ENCODE measurements at places on chromosomes 16 and 17.
A peak's percentile ranks its signal among the peaks of the same experiment; 100 is the strongest.

GRCh38 chr16:53846971-53847370, 143.0 kb downstream of the FTO start:
- peaks cover 13% of the 10 kb centered on the region for H3K36me3 ChIP-seq
- no peak for DNase-seq
- no peak overlapping the region for H3K27ac ChIP-seq
- no peaks in the 10 kb centered on the region for H3K27me3 ChIP-seq
- H3K4me3 ChIP-seq, result no peak overlapping the region

- H3K27ac ChIP-seq, result no peak overlapping the region
- H3K4me1 ChIP-seq, result no peaks in the 10 kb centered on the region
- H3K27me3 ChIP-seq, result 0 out of 2 replicates have a peak, but pooled peaks cover 2% of the 10 kb centered on the region
- no peak overlapping the region for H3K4me3 ChIP-seq
- no peaks in the 10 kb centered on the region for H3K36me3 ChIP-seq
- DNase-seq, result no peak
Observed at GRCh38 chr17:7807206-7807605, 26.8 kb upstream of the KDM6B start.

DNA sequence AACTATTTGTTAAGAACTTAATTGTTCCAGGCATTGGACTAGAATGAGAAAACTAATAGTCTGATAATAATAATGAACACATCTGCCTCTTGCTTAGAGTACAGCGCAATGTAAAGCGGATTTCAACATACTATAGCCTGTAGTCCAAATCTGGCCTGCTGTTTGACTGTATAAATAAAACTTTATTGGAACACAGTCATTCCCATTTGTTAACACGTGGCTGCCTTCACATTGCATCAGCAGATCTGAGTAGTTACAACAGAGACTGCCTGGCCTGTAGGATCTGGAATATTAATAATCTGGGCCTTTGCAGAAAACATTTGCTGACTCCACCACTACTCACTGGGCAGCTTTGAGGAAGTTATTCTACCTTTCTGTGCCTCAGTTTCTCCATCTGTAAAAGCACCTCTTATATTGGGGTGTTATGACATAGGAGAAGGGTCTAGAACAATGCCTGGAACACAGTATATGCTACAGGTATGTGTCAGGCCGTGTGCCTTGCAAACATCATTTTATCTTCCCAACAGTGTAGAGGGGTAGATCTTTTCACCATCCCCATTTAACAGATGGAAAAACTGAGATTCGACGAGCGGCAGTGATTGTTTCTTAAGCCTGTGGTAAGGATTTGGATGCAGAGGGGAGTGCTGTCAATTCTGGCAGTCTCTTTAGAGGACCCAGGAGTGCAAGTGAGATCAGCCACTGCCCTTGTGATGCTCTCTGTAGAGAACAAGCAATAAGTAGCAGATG, 22.2 kb downstream of the PDILT start:
- H3K4me1 ChIP-seq, result no peaks in the 10 kb centered on the region
- no peaks in the 10 kb centered on the region for H3K27me3 ChIP-seq
- DNase-seq, result no peak
- H3K4me3 ChIP-seq, result no peak overlapping the region
- H3K27ac ChIP-seq, result no peak overlapping the region
- no peaks in the 10 kb centered on the region for H3K36me3 ChIP-seq

- peak; percentile 13 for DNase-seq
- peaks cover 13% of the 10 kb centered on the region for H3K4me1 ChIP-seq
- H3K36me3 ChIP-seq, result no peaks in the 10 kb centered on the region
Observed at GRCh38 chr17:65985571-65985970, 206.4 kb downstream of the CEP112 start.

DNA sequence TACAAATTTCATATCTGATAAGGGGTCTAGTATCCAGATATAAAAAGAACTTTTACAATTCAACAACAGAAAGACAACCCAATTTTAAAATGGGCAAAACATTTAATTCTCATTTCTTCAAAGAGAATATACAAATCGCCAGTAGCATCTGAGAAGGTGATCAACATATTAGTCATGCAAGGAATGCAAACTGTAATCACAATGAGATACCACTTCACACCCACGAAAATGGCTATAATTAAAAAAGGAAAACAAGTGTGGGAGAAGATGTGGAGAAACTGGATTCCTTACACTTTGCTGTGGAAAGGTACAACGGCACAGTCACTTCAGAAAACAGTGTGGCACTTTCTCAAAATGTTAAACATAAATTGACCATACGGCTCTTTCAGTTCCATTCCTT, 168.2 kb downstream of the VPS53 start:
- H3K27me3 ChIP-seq, result no peaks in the 10 kb centered on the region
- peaks cover 40% of the 10 kb centered on the region for H3K4me1 ChIP-seq
- no peak overlapping the region for H3K27ac ChIP-seq
- H3K4me3 ChIP-seq, result no peak overlapping the region
- 0 out of 2 replicates have a peak, but pooled peaks cover 2% of the 10 kb centered on the region for H3K36me3 ChIP-seq

GRCh38 chr17:45368651-45369050, 51.8 kb upstream of the MAP3K14 start:
- H3K4me1 ChIP-seq, result peaks cover 54% of the 10 kb centered on the region
- H3K27ac ChIP-seq, result peak overlapping the region; percentile 18
- H3K27me3 ChIP-seq, result no peaks in the 10 kb centered on the region
- peak; percentile 45 for DNase-seq
- no peaks in the 10 kb centered on the region for H3K36me3 ChIP-seq

GRCh38 chr16:47713225-47713595, 252.1 kb downstream of the PHKB start:
- H3K4me3 ChIP-seq, result no peak overlapping the region
- no peak overlapping the region for H3K27ac ChIP-seq
- DNase-seq, result peak; percentile 67
- peaks cover 12% of the 10 kb centered on the region for H3K4me1 ChIP-seq

DNA sequence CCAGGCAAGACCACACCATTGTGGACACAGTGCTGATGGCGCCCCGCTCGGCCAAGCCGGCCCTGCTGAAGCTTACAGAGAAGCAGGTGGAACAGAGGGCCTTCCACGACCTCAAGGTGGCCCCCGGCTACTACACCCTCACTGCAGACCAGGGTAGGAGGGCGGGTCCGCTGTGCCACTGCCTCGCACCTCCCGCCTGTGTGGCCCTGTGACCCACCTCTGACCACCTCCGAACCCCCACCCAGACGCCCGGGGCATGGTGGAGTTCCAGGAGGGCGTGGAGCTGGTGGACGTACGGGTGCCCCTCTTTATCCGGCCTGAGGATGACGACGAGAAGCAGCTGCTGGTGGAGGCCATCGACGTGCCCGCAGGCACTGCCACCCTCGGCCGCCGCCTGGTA, 21.1 kb downstream of the ITGB4 start:
- no peaks in the 10 kb centered on the region for H3K27me3 ChIP-seq
- no peaks in the 10 kb centered on the region for H3K4me1 ChIP-seq
- H3K36me3 ChIP-seq, result no peaks in the 10 kb centered on the region
- DNase-seq, result no peak
- no peak overlapping the region for H3K27ac ChIP-seq

GRCh38 chr16:89957216-89957785, 8.7 kb downstream of the DEF8 start:
- H3K27ac ChIP-seq, result no peak overlapping the region
- no peak for DNase-seq
- no peaks in the 10 kb centered on the region for H3K4me1 ChIP-seq
- H3K4me3 ChIP-seq, result no peak overlapping the region
- peaks cover 7% of the 10 kb centered on the region for H3K36me3 ChIP-seq

DNA sequence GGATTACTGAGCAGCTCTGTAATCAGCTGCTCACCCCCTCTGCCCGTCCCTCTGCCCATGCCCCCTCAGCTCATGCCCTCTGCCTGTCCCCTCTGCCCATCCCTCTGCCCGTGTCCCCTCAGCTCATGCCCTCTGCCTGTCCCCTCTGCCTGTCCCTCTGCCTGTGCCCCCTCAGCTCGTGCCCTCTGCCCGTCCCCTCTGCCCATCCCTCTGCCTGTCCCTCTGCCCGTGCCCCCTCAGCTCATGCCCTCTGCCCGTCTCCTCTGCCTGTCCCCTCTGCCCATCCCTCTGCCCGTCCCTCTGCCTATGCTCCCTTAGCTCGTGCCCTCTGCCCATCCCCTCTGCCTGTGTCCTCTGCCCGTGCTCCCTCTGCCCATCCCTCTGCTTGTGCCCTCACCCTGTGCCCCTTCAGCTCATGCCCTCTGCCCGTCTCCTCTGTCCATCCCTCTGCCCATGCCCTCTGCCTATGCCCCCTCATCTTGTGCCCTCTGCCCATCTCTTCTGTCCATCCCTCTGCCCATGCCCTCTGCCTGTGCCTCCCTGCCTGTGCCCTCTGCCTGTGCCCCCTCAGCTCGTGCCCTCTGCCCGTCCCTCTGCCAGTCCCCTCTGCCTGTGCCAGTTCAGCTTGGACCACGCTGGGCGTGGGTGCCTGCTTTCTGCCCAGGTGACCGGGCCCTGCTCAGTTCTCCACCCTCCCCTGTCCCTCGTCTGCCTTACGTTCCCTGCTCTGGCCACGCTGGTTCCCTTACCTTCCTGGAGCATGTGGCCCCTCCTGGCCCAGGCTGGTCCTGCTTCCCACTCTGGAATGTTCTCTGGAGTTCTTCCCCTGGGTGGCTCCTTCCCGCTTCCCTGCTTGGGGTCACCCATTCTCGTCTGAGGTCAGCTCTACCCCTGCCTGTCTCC, 97.6 kb downstream of the NPIPB11 start:
- no peak overlapping the region for H3K27ac ChIP-seq
- H3K4me3 ChIP-seq, result no peak overlapping the region
- DNase-seq, result no peak
- no peaks in the 10 kb centered on the region for H3K27me3 ChIP-seq
- no peaks in the 10 kb centered on the region for H3K36me3 ChIP-seq

- H3K27me3 ChIP-seq, result 0 out of 2 replicates have a peak, but pooled peaks cover 4% of the 10 kb centered on the region
- no peaks in the 10 kb centered on the region for H3K36me3 ChIP-seq
- no peak overlapping the region for H3K4me3 ChIP-seq
- H3K27ac ChIP-seq, result no peak overlapping the region
- no peak for DNase-seq
Observed at GRCh38 chr17:81720267-81721071, 8.4 kb downstream of the SLC25A10 start.

GRCh38 chr17:79974566-79975497, 60.8 kb downstream of the TBC1D16 start:
- H3K4me1 ChIP-seq, result no peaks in the 10 kb centered on the region
- no peak for DNase-seq
- H3K36me3 ChIP-seq, result no peaks in the 10 kb centered on the region
- no peak overlapping the region for H3K27ac ChIP-seq

GRCh38 chr17:38606646-38607611, 1.2 kb upstream of the SRCIN1 start:
- no peaks in the 10 kb centered on the region for H3K4me1 ChIP-seq
- peaks cover 35% of the 10 kb centered on the region for H3K27me3 ChIP-seq
- no peak overlapping the region for H3K4me3 ChIP-seq
- DNase-seq, result no peak

Measured in GM23248 (cell line).